Stimulated activated CD4-positive, alpha-beta T cell treated with anti-CD3 and anti-CD28 coated beads, Interleukin-15, amount 100 ng/mL, for 24 hours (primary cell): ENCODE measurements at places on chromosomes 4 and X.

- DNase-seq, result no peak
Observed at GRCh38 chr4:88866862-88867550, 169.4 kb upstream of the NAP1L5 start.

GRCh38 chr4:3307486-3307885, 14.7 kb downstream of the RGS12 start:
- no peak for DNase-seq

DNA sequence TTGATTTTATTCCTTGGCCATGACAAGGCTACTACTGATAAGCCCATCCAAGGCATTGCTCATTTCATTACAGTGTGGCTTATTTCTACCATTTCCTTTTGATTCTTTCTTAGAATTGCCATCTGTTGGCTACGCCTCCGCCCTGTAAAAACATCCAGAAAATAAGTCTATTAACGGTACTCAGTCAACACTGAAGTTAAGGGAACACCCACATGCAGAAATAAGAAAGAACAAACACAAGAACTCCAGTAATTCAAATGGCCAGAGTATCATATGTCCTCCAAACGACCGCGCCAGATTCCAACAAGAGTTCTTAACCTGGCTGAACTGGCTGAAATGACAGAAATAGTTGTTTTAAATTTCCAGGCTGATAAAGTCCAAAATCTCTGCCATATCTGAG, 90.3 kb downstream of the CXXC4 start:
- DNase-seq, result no peak

GRCh38 chr4:155690044-155690837, 23.6 kb downstream of the GUCY1A1 start:
- DNase-seq, result no peak
